ENCODE measurements at places on chromosomes 1 and 21. TPM values are rescaled to one million over a fixed set of nuclear protein-coding genes. Genes with fewer than 3 reads are reported as not detected.

The PRELP gene
- 0.13 TPM for total RNA-seq

The PTGFRN gene
- 0.55 TPM for total RNA-seq

The ATP1A2 gene
- not detected for total RNA-seq

The ATPAF1 gene
- total RNA-seq = 22.0 TPM

The ADORA3 gene
- not detected for total RNA-seq

The BGLAP gene
- total RNA-seq = 7.1 TPM

The SDC3 gene
- 1.1 TPM for total RNA-seq

The PRAMEF17 gene
- total RNA-seq = not detected

The RUSC1 gene
- total RNA-seq = 25.2 TPM

The SDF4 gene
- total RNA-seq = 141 TPM

The C4BPA gene
- total RNA-seq = not detected

The G0S2 gene
- not detected for total RNA-seq

The H6PD gene
- 18.0 TPM for total RNA-seq

The TFF1 gene
- total RNA-seq = 1.2 TPM

The BMP8B gene
- 0.33 TPM for total RNA-seq

The FAM72B gene
- not detected for total RNA-seq

The TNNT2 gene
- total RNA-seq = not detected

The TTC34 gene
- 6.9 TPM for total RNA-seq

The ECM1 gene
- 0.26 TPM for total RNA-seq

The JAK1 gene
- total RNA-seq = 288 TPM

The THEM4 gene
- total RNA-seq = 104 TPM

The OR2G6 gene
- not detected for total RNA-seq

The CASQ1 gene
- total RNA-seq = not detected

The CCDC24 gene
- 0.50 TPM for total RNA-seq

The FCRL6 gene
- 5.8 TPM for total RNA-seq

The AXDND1 gene
- 0.77 TPM for total RNA-seq

The ACOT11 gene
- 0.93 TPM for total RNA-seq

The RHCE gene
- 0.90 TPM for total RNA-seq

The FMN2 gene
- total RNA-seq = not detected
